RKO (cell line): ENCODE measurements at places on chromosomes 3 and 15.

DNA sequence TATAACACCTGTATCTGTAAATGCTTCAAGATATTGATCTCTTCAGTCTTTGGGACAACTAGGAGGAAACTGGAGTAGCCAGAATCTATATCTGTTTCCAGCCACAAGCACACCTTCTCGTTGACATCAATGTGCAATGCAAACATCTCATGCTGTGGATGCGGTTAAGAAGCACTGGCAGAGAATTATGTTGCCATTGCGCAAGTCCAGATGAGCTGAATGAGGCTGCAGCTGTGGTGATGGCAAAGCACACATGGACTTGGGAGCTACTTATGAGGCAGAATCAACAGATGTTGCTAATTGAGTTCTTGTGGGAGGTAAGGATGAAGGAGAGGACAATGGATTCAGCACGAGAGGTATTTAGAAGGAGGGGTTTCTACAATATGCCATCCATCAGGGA lies 90.9 kb downstream of the STRIT1 start:
- no peak for DNase-seq

DNA sequence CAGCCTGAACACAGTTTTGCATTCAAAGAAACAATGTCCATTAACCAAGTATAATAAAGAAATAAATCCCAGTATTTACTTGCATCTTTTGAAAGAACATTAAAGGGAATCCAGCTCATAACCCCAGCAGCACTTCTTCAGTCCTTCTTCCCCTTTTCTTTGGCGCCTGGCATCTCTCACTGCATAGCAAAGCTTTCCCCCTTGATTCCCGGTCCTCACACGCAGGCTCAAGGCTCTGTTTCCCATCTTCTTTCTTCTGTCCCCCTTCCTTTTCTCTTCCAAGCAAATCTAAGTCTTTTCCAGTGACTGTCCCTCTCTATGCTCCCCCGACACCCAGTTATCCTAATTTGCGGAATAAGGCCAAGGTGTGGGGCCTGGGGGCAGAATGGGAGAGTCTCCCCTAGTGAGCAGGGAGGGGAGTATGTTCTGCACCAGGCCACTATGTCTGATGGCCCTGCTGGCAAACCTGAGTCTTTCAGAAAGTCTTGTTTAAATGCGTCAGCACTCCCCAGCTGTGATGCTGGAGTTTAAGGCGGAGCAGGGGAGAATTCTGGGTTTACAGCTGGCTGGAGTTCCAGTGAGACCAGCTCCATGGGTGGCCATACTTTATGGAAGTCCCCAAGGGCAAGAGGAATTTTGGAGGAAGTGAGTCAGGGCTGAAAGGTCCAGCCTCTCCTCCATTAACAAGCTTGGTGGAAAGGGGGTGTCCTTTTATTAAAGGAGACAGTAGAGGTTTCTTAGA lies 42.1 kb downstream of the GOLGA6A start:
- DNase-seq: no peak

DNA sequence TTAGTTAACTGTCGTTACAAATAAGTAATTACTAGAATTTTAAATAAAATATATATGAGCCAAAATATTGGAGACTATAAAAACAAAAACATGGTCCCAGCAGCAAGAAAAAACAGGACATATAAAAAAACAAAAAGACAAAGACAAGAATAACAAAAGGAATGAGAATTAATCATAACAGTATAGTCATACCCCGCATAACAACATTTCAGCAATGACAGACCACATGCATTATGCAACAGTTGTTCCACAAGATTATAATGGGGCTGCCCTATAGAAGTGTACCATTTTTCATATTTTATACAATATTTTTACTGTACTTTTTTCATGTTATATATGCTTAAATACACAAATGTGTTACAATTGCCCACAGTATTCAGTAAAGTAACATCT lies 5.6 kb downstream of the HLTF start:
- peak; percentile 28 for DNase-seq

- no peak for DNase-seq
Measured at GRCh38 chr3:150756491-150757059, 6.4 kb downstream of the SIAH2 start.

- no peak for DNase-seq
Measured at GRCh38 chr3:124666067-124666466, 64.2 kb upstream of the UMPS start.
